Activated CD4-positive, CD25-positive, alpha-beta regulatory T cell treated with anti-CD3 and anti-CD28 coated beads, Interleukin-2, amount 50 U/mL, for 72 hours (primary cell): ENCODE measurements at places on chromosomes 7 and 10.

DNA sequence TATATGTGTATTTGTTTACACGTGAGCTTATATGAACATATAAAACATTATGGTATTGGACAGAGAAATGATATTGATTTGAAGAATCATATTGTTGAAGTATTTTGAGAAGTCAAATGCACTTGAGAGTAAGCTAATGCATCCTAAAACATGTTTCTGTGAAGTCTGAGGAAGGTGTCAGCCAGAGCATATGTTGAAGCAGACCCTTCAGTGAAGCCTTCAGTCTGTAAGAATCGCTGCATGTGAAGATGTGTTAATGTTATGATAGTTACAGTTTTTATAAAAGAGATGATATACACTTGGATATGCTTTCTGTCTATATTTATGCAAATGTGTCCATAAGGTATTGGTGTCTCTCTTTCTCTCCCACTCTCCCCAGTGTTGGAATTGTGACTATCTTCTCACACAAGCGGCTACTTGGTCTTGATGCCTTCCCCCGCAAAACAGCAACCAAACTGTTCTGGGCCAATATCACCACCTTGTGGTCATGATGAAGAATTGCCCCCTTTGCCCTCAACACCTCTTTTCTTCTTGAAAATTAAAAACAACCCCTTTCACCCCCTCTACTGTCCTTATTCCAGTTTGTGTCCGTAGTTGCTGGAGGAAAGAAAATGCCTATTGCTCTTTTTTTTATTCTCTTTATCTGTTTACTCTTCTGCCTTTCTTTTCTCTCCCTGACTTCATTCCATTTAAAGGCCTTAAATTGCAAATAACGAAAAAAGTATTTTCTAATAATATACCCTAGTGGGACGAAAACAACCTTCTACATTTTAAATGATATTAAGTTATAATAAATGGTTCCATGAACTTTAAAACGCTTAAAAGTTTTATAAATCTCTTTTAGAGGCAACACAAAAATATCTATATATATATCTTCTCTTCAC, 64.9 kb downstream of the IKZF1 start:
- no peak for DNase-seq

DNA sequence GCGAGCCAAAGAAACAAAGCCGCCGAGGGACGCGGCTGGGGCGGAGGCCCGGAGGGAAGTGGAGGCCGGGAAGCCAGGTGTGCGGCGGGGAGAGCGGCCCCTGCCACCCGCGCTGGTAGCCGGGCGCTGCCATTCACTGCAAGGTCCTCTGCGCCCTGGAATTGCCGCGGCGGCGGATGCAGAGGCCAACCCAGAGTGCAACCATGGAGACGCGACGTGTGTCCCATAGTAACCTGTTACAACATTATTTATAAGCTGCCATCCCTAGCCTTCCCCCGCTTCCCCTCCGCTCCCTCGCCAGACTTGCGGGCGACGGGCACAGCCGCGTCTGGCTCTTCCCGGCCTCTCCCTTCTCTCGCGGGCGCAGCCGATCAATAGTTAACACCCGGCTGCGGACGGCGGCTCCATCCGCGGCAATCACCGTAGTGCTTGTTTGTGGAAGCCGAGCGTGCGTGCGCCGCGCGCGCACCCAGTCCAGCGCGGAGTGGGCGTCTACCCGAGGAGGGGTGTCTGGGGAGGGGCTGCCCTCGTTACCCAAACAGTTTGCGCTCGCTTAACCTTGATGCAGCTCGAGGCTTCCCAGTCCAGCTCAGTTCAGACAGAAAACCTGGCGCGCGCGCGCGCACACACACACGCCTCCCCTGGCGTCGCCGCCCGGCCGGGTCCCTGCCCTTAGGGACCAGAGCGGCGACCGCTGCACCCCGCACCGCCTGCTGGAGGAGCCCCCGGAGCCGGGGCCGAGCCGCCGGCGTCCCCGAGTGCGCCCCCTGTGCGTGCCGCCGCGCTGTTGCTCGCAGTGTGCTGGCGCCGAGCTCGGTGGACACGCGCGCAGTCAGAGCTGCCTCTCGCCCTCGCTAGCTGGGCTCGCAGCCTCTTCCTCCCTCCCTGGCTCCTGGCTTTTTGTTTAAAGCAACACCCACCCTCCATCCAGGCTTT, 165.4 kb upstream of the DPP6 start:
- no peak for DNase-seq

- no peak for DNase-seq
Observed at GRCh38 chr7:37635346-37635745, 48.2 kb upstream of the GPR141 start.

GRCh38 chr7:159172400-159172799, 27.7 kb upstream of the VIPR2 start:
- DNase-seq = no peak

GRCh38 chr10:550665-551372, 138.6 kb downstream of the DIP2C start:
- DNase-seq = no peak

DNA sequence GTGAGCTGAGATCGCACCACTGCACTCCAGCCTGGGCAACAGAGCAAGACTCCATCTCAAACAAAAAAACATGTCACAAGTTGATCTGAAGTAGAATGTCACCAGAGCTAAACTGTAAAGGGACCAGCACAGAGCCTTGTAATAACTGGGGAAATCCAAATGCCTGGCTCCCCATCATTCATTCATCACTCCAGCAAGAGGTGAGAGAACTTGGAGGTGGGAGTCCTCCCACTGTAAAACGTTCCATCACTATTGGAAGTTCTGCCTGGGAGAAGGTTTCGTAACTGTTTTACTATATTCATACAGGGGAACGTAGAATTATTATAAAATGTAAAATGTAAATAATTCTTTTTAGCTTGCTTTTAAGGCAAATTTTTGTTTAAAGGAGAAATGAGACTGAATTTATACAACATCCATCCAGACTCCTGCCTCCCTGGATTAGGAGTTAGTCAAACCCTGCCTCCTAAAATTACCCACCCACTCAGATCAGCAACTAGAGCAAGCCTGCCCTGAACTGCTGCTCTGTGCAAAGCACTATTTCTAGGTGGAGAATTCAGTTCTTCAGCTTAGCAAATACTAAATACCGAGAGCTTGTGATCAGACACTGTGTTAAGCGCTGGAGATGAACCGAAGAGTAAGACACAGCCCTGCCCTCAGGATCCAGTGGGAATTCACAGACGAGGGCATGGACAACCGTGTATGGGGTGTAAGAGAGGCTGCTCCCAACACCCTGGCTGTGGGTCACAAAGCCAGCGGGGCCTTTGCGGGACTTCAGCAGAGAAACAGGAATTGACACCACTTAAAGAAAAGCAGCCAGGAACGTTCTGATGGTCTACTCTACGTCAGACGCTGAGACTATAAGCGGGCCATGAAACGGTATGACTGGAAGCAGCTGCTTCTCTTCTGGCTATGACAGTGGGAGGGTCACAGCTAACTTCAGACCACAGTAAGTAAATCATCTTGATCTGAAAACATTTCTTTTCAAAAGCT, 208.3 kb downstream of the ZMYND11 start:
- no peak for DNase-seq

DNA sequence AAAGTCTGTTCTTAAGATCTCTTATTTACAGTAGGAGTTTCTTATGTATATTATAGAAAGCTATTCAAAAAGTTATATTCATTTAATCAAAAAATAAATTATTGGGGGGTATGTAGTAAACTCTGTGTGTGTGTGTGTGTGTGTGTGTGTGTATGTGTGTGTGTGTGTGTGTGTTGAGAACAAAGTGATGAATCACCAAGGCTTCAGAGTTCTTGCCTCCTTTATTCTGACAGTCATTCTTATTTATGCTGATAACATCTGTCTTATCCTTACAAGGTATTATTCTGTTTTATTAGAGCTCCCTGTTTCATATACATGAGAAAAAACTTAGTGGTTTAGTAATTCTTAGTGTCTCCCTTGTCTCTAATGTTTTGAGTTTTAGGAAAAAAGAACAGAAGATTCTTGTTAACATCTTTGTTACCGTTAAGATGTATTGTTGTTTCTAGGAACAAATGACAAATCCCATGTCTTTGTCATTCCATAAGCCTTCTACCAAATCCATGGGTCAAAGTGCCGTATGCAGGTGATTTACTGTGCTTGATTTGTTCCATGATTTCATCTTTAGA, 424.0 kb downstream of the EXOC4 start:
- no peak for DNase-seq

DNA sequence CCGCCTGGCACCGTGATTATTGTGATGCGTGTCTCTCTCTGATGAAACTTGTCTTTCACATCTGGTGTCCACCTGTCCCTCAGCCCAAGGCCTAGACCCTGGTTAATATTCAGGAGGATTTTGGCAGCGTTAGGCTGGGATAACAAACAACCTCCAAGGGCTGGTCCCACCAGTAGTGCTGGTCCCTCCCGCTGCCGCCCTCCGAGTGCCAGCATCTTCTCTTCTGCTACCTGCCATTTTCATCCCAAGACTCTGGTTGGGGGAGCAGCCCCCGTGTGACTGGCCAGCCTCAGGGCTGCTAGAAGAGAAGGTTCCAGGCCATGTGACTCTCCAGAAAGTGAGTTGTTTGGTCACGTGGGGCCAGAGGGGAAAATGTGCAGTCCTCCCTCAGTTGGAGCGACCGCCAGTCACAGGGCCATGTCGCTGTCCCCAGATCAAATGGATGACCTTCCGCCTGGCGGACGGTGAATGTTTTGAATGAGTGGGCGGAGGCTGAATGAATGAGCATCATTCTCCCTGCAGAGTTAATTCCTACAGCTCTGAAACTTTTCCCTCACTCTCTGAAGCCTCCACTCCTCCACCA, 479.9 kb upstream of the FOXK1 start:
- no peak for DNase-seq

GRCh38 chr10:114806562-114807391, 14.8 kb upstream of the FHIP2A start:
- no peak for DNase-seq

- no peak for DNase-seq
Observed at GRCh38 chr7:18499407-18500177, 4.0 kb downstream of the HDAC9 start.

GRCh38 chr10:61905837-61906561, 4.5 kb downstream of the ARID5B start:
- DNase-seq = no peak

GRCh38 chr7:103660455-103661371, 214.7 kb upstream of the SLC26A5 start:
- DNase-seq = no peak

DNA sequence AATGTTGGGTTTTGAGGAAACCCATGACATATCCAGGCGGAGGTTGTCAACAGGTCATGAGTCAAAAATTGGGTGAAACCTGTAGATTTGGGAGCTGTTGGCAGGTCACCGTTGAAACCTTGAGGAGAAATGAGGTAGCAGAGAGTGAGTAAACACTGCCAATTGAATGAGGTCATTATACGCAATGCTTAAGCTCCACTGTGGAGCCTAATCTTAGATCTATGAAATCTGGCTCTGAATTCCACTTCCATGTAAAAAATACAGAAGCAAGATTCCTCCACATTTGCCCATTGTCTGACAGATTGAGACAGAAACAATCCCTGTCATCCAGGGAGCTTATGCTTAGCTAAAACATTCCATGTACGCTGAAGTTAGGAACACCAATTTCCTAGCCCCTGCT, 76.0 kb upstream of the IL6 start:
- no peak for DNase-seq

GRCh38 chr10:123766012-123766411, 99.9 kb downstream of the GPR26 start:
- DNase-seq = no peak

GRCh38 chr10:131184503-131184902, 127.0 kb downstream of the TCERG1L start:
- DNase-seq = no peak

DNA sequence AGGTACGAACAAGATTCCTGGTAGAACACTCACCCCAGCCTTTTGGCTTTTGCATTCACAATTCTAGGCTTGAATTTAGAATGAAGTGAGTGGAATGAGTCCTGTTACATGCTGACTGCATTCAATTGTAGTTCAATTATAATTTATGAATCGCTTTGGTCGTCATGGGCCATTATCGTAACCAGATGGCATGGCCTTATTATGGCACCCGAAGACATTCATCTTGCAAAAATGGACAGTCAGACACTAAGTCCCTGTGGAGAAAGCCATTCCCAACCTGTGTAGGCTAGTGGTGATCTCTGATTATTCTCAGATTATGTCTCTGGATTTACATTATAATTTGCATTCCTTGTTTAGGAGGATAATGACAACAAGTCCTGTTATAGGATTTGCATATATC, 292.4 kb upstream of the NPSR1 start:
- DNase-seq = no peak

DNA sequence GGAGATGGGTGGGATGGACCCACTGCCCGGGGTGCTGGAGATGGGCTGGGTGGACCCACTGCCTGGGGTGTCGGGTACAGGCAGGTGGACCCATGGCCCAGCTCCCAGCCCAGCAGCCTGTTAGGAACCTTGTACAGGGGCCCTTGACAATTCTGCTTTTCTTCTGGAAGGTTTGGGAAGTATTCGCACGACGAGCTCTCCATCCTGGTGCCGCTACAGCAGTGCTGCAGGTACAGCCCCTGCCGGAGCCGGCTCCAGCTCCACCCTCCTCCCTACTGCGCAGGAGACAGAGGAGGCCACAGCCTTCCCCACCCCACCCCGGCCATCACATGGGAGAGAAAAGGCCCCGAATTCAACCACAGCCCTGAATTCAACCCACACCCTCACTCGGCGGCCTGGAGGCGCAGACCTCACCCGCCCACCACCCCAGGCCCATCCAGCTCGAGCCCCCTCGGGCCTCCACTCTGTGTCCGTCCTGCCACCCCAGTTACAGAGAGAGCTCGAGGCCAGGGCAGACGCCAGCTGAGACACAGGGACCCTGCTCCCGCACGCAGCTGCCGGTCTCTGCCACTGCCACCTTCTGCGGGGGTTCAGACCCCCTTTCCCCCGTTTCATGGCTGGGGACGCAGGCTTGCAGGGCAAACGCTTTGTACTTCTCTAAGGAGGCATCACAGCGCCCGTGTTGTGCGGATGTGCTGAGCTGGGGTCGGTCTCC, 31.3 kb upstream of the FOXL3 start:
- no peak for DNase-seq

DNA sequence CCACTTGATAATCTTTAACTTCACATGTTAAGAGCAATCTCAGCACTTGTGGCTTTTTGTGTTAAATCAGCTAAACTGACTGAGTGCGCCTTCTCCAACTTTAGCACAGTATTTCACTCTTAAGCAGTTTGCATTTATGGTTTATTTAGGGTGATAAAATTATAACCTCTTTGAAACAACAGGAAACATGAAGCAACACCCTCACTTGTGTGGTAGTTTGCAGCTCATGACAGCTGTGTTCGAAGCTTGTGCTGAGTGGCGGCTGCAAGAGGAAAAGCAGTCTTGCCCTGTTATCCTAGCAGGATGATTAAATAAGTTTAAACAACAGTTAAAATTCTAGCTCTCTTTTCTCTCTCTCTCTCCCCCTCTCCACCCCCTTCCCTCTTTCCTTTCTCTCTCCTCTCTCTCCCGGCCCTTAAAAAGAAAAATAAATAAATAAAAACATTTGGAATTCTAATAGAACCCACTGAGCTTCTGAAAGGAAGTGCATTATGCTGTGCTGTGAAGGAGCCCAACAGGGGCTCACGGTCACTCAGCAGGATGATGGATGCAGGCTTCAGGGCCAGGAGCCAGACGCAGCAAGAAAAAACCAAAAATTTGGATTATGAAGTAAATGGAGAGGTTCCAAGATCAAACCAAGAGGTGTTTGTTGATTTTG, 25.2 kb downstream of the OGDH start:
- no peak for DNase-seq
